ENCODE measurements at places on chromosomes 6 and 20.

DNA sequence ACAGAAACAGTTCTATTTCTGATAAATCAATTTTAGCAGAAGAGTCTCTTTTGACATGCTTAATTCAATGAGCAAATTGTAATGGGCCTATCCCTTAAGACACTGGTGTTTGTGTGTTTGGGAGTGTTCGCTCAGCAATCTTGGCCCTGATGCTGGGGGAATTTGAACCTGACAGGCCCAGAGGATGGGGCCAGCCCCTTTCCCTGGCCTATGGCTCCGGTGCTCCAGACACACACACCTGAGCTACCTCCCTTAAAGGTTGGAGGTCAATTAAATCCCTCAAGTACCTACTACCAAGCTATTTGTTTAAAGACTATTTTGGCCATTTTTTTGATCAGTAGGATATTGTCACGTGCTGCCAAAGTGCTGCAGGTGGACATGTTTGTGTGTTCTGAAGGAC is 549.3 kb downstream of the PRKN start:
- no peak for DNase-seq

- DNase-seq = no peak
Measured at GRCh38 chr20:53926428-53927028, 143.9 kb downstream of the BCAS1 start.

DNA sequence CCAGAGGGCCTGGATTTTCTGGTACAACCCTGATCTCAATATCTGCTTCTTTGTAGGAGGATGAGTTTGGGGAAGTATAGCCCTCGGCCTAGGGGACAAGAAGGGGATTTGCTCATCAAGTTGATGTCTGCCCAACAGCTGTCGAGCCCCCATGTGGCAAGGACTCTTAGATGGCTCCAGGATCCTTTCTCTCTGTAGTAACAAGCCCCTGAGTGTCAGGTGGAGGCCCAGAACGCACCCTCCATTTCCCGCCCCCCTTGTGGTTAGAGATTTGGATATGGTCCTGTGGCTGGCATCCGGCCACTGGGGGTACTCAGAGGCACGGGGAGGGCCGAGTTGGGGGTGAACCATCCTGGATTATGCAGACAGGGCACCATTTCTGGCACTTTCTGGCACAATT is 50.1 kb downstream of the CTCFL start:
- no peak for DNase-seq

- no peak for DNase-seq
Measured at GRCh38 chr6:44558024-44558831, 170.7 kb downstream of the CDC5L start.

GRCh38 chr6:49676671-49677281 is 36.6 kb downstream of the CRISP2 start:
- no peak for DNase-seq

DNA sequence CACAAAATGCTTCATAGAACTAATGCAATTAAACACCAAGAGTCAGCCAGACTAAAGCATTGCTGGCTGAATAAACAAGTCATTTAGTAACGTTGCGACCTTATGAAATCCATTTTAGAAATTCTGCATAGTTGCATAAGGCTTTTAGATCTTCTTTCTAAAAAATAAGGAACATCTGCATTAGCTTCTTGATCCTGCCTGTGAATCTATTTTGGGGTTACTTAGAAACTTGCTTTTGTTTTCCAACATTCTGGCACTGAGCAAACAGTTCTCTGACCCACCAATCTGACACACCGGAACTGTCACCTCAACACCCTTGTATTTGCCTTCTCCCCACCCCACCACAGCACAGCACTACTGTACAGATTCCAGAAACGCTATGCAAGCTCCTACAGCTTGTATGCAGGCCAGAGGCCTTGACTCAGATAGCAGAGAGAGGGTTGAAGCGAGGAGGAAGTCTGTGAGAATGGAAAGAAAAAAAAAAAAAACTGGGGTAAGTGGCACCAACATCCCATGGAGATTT is 55.0 kb downstream of the KIF13A start:
- DNase-seq = no peak

DNA sequence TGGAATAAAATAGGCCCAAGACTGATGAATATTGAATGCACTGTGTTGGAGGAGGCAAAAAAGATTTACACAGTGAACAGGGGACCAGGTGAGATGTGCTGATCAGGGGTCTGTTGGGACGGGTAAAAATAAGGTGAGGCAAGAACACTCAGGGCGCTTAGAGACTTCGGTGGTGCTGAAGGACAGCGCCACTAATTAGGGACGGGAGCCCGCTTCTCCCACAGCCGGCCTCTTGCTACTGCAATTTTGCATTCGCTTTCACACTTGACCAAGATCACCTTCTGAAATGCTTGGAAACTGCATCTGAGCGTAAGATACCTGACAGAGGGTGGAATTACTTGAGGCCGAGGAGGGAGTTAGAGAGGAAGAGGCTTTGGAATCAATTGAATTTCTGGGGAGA is 7.3 kb downstream of the TFAP2D start:
- DNase-seq = no peak

- peak; percentile 76 for DNase-seq
Measured at GRCh38 chr20:23235173-23236027, 115.2 kb upstream of the NXT1 start.
